ENCODE measurements at places on chromosomes 4 and X.

DNA sequence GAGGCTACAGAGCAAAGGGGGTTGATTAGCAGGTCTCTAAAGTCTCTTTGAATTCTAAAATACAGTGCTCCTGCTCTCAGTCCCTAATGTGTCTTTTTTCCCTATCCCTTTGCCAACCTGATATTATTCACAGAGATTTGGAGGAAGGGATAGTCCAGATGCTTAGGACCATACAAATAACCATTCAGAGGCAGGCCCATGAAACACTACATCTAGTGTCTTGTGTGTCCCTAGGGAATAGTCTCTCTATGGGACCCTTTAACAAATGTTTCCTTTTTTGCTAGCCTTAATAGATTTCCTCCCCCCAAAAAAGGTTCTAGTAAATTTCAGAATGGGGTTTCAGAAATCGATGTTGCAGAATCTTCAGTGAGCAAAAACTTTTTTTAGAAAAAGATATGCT is 1.7 kb downstream of the NR0B1 start:
- DNase-seq, result no peak

DNA sequence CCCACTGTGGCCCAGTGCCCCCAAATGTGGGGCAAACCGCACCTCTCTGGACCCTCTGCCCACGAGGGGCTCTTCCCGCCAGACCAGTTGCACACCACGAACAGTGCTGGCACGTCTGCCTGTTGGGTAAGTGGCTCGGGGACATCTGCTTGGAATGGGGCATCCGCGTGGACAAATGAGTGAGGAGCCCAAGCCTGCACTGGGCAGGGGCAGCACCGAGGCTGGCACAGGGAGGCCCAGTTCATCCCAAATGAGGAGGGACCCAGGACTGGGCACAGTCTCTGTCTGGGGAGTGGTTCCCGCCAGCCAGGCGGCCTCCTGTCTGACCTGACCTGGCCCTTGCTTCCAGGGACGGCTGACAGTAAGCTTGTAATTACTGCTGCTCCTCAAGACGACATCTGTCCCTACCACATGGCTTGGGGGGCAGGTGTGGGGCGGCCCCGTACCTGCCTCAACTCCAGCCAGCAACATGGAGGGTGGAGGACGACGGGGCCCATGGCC is 3.2 kb downstream of the SPON2 start:
- no peak for DNase-seq

DNA sequence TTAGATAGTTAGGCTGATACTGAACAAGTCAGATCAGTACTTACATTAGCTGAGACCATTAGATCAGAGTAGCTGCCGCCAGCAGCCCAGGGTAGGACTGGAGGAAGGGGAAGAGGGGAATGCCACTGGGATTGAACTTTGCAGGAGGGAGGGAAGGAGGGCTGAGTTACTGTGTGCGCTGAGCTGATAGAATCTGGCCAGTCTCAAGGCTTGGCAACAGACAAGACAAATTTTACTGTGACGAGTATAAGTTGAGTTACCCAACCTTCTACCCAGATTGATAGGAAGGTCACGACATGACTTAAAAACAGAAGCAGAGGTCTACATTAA is 372.1 kb downstream of the OPHN1 start:
- DNase-seq, result no peak

- DNase-seq, result no peak
Measured at GRCh38 chr4:60450054-60450453, 750.1 kb upstream of the ADGRL3 start.

GRCh38 chrX:23195761-23196160 is 138.9 kb upstream of the PTCHD1 start:
- DNase-seq, result no peak

DNA sequence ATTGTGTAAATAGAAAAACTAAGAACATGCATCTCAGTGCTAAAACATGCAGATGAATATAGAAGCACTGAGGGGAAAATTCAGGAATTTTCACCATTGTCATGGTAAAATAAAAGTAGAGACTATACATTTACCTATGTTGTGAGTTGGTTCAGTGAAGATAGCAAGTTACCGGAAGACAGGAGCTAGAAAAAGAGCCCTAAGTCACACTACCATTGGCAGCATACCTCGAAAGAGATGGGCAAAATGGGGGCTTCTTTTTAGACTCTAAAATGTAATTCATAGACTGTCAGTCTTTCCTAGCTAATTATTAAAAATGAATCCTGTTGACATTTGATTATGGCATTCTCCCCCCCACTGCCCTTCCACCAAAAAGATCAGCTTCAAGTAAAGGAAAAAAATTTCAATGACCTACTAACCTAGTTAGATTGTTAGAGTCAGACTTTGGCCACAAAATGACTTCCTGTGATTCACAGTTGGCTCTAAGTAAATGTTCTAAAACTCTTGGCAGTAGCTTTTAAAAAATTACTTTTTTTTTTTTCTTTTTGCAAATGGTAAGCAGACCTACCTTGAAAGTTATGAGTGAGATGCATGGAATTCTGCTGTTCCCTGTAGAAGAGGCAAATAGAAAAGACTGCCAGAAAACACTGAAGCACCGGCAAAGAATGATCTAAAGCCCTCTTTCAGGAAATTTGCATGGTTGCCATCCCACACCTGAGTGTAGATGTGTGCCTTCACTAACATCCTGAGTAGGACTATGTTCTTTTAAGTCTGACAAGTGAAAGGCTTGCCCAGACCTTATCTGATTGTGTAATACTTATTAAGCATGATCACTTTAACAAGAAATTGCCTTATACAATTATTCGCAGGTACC is 26.4 kb upstream of the ARSJ start:
- no peak for DNase-seq

DNA sequence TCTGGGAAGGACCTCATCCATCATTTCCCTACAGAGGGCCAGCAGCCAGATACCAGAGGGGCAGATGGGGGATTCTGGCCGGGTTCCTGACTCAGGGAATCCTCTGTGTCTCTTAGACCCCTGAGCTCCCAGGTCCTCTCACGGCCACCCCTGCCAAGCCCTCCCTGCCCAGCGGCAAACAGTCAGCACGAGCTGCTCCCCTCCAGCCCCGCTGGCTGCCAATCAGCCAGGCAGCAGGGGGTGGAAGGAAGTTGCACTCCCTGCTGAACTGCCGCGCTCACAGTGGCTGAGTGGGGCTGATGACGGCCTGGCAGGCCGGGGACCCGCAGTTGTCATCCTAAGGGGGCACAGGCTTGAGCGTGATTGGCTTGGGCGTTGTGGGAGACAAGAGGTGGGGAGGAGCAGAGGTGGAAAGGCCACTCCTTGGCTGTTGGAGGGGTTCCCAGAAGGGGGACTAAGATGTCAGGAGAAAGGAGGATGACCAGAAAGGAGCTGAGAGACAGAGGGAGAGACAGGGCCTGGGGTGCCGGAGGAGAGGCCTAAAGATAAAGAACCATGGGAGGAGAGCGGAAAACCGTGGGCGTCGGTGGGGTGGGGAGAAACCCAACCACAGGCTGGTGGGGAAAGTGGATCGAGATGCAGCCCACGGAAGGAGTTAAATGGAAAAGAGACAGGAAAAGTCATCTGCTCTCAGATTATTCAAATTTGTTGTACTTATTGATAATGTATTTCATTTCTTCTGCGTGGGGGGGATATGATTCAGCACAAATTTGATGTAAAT is 4.4 kb upstream of the CCDC149 start:
- no peak for DNase-seq

GRCh38 chr4:38610521-38610920 is 53.5 kb upstream of the KLF3 start:
- DNase-seq, result no peak

- DNase-seq, result no peak
Measured at GRCh38 chr4:6517171-6517570, 44.8 kb upstream of the PPP2R2C start.

GRCh38 chrX:125436855-125437254 is 117.2 kb downstream of the TEX13C start:
- DNase-seq, result no peak

DNA sequence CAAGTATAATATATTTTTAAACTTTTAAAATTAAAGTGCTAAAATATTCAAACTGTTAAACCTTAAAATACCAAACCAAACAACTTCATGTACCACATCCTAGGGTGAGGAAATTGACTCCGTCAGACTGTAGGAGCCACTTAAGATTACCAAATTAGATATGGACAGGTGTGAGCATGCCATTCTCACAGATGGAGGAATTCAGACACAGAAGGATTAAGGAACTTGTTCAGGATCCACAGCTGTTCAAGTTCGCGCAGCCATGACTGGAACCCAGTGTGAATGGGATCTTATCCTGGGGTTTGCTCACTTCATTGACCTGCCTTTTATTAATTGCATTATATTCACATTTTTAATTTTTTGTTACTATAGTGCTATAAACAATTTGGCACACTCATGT is 224.9 kb upstream of the PCDH7 start:
- DNase-seq, result no peak

DNA sequence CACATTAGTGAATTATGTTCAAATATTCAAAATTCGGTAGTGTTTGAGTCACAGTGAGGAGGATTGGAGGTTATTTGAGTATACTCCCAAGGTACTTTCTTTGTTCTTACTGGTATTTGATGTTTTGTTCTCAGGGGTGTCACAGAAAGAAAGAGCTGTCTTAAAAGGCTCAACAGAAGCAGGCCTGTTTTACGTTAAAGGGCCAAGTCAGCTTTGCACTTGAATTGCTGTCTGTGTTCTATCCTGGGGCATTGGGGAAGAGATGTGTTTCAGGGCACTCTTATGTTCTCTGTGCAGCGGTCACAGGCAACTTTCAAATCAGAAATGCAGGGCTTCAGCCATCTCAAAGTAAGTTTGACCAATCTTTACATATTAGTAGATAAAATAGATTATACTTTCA is 1113.1 kb upstream of the LCORL start:
- DNase-seq, result no peak

GRCh38 chr4:149701435-149702156 is 114.0 kb downstream of the IQCM start:
- no peak for DNase-seq

DNA sequence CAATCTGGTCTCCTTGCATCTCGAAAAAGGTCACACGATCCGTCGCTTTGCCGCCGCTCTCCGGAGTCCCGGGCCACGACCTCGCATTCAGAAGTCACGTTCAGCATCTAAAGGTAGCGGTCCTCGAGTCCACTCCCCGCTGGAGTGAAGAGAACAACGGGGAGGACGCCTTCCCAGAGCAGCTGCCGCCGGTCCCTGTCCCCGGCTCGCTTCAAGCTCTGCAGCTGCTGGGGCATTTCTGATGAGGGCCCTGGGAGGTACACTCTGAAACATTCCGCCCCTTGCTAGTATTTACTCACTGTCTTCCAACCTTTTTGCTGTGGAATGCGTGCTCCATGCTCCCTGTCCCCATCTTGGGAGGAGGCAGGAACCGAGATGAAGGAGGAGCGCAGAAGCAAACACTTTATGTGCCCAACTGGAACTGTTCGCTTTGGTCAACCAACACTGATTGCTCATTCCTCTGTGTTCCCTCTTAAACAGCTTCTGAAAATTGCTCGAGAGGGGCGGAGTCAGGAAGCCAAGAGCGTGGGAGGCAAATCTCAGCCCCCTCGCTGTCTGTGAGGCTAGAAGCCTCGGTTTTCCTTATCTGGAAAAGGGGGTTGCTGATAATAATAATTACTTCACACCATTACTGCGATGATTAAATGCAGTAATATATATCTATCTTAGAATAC is 6.4 kb upstream of the VAMP7 start:
- no peak for DNase-seq

DNA sequence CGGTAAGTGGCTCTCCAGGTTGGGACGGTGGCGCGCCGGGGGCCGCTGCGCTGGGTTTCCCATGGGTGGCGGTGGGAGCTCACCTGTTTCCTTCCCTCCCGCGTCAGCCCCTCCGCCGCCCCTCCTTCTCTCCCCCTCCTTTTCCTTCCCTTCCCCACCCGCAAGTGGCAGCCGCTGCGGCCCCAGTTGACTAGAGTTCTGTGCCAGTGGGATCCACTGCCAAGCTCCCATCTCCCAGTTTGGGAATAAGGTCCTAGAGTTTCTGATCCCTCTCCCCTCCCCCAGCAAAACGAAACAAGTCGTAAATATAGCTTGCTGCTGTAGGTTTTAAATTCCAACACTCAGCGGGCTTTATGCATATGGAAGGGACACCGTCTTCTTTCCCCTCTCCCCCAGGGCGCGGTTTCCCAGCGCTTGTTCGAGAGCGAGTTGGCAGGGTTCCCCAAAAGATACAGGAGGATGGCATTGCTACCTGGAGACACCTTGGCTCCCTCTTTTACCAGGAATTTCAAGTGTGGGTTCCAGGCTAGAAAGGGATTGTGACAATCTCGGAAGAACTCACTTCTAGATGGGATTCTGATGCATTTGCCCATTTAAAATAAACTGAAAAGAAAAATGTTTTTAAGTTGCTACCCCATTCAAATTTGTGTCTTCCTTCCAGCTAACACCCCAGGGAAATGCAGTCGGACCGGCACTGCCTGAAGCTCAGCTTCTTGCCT is 1.2 kb downstream of the TLL1 start:
- no peak for DNase-seq

- no peak for DNase-seq
Measured at GRCh38 chr4:169385376-169385775, 114.6 kb upstream of the SH3RF1 start.

- DNase-seq, result no peak
Measured at GRCh38 chr4:81164623-81165416, 50.2 kb downstream of the PRKG2 start.

- no peak for DNase-seq
Measured at GRCh38 chr4:13545394-13545808, 1.1 kb upstream of the NKX3-2 start.

- no peak for DNase-seq
Measured at GRCh38 chr4:162644346-162644745, 480.5 kb upstream of the FSTL5 start.

DNA sequence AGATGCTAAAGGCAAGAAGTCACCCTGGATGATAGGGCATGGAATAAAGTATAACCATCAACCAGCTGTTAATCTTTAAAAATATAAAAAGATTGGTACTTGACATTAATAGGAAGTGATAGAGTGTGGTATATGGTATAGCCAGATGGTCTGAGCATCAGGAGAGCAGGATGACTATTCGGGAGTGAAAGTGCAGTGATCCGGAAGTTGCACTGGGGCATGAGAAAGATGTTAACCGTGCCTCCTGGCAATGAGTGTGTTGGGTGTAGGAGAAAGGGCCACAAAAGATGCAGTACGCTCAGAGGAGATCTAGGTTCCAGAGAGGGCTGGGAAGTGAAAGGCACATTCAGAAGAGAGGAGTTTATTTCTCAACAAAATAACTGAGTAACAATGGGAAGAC is 65.0 kb downstream of the TSPAN7 start:
- DNase-seq, result no peak

DNA sequence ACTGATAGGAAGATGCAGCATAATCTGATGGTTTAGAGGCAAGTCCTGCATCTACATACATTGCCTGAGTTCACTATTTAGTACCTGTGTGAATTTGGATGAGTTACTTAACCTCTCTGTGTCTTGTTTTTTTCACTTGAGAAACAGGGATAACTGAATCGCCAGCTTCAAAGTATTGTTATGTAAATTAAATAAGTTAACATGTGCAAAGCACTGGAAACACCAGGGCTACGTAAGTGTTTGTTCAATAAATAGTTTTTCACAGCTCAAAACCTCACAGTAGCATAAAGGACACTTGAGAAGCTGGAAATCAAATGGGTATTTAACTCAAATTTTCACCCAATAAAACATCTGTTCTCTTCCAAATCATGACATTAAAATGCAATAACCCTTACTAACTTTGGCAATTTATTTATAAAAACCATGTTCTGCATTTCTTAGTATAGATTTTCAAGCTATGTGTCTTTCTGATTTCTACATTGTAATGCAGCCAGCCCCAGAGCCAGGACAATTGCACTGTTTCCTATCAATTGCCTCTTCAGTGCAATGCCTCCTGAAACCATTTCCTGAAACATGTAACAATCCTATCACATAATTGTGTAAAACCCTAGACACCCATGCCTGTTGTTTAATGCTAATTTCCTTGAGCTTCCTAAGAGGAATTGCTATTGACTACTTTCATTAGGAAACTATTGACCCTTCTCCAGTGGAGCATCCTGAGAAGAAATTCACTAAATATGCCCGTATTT is 177.1 kb downstream of the UNC5C start:
- DNase-seq, result no peak

Measured in activated CD4-positive, alpha-beta T cell treated with anti-CD3 and anti-CD28 coated beads, Interleukin-2, amount 50 U/mL, for 24 hours (primary cell).